Activated naive CD8-positive, alpha-beta T cell treated with anti-CD3 and anti-CD28 coated beads for 36 hours (primary cell): ENCODE measurements at places on chromosomes 7 and 10. TPM values are rescaled to one million over a fixed set of nuclear protein-coding genes. Genes with fewer than 3 reads are reported as not detected.

The PON3 gene
- not detected for total RNA-seq

The COPG2 gene
- 23.0 TPM for total RNA-seq

The CUL1 gene
- total RNA-seq = 75.3 TPM

The GIMAP1 gene
- total RNA-seq = 6.2 TPM

GRCh38 chr7:51459809-51460208, 143.2 kb upstream of the COBL start:
- no peak for DNase-seq
- H3K27ac ChIP-seq = no peak overlapping the region
- H3K36me3 ChIP-seq = no peaks in the 10 kb centered on the region
- H3K4me3 ChIP-seq = no peak overlapping the region
- no peaks in the 10 kb centered on the region for H3K4me1 ChIP-seq

DNA sequence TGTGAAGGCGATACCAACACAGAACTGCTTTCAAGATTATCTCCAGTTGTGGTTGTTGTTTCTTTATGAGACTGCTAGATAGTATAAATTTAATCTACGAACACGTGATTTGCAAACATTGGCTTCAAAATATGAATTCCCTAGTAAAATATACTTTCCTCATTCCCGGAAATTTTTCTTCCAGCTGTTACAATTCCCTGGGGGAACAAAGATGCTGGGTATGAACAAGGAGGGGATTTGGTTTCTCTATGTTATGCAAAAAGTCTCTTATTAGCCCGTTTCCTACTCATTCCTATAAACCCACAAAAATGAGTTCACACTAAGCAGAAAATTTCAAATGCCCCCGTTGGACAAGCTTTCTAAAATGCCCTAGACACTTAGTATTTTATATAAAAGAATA, 928.3 kb downstream of the CNTNAP2 start:
- no peak overlapping the region for H3K27ac ChIP-seq
- H3K27me3 ChIP-seq = no peaks in the 10 kb centered on the region
- H3K4me3 ChIP-seq = no peak overlapping the region
- DNase-seq = no peak
- H3K4me1 ChIP-seq = no peaks in the 10 kb centered on the region

- no peaks in the 10 kb centered on the region for H3K36me3 ChIP-seq
- H3K27ac ChIP-seq = no peak overlapping the region
- no peaks in the 10 kb centered on the region for H3K4me1 ChIP-seq
- no peaks in the 10 kb centered on the region for H3K27me3 ChIP-seq
- no peak overlapping the region for H3K4me3 ChIP-seq
Observed at GRCh38 chr7:20403331-20403730, 72.6 kb downstream of the ITGB8 start.

DNA sequence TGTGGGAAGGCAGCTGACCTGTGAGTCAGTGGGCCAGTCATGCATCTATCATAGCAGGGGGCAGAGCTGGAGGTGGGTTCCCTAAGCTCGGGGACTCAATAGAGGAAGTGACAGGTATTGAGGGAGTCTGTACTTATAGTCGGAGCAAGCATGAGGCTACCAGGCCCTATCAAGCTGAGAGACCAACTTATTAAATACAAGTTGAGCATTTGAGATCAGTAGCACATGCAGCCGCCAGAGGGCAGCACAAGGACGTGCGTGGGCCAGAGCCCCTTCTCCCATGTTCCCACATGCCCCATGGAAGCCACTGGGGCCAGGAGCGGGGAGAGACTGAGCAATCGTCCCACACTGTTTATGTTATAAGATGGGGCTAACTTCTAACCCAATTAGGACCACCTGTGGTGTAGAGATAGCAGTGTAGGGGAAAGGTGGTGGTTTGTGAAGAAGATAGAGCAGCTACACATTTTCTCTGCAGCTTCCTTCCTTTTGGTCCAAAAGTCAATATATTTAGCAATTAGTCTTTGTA, 13.0 kb upstream of the STK31 start:
- no peaks in the 10 kb centered on the region for H3K27me3 ChIP-seq
- peak; percentile 59 for DNase-seq
- H3K36me3 ChIP-seq = peaks cover 8% of the 10 kb centered on the region
- peaks cover 4% of the 10 kb centered on the region for H3K4me1 ChIP-seq
- H3K4me3 ChIP-seq = no peak overlapping the region

DNA sequence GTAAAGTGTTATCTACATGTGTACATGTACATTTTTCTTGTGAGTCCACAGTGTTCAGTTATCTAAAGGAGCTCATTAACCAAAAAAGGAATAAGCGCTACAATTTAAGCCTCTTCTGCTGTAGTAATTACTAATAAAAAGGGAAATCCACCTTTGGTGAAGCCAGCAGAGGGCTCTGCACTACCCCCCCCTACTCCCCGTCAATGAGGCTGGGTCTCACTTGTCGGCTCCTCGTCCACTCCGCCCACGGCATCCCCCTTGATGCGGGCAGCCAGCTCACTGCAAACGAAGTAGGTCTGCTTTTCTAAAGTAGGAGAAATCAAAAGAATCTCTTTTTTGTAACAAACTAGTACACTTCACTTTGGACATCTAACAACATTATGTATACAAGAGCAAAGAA, 4.7 kb upstream of the WASHC2A start:
- no peak overlapping the region for H3K4me3 ChIP-seq
- no peak for DNase-seq
- H3K4me1 ChIP-seq = peaks cover 3% of the 10 kb centered on the region
- no peak overlapping the region for H3K27ac ChIP-seq
- H3K36me3 ChIP-seq = no peaks in the 10 kb centered on the region
